Stimulated activated CD8-positive, alpha-beta memory T cell treated with anti-CD3 and anti-CD28 coated beads, Interleukin-7, amount 100 ng/mL, for 48 hours (primary cell): ENCODE measurements at places on chromosomes 6 and 20.

GRCh38 chr6:52735071-52735470, 28.2 kb downstream of the GSTA2 start:
- DNase-seq: no peak

DNA sequence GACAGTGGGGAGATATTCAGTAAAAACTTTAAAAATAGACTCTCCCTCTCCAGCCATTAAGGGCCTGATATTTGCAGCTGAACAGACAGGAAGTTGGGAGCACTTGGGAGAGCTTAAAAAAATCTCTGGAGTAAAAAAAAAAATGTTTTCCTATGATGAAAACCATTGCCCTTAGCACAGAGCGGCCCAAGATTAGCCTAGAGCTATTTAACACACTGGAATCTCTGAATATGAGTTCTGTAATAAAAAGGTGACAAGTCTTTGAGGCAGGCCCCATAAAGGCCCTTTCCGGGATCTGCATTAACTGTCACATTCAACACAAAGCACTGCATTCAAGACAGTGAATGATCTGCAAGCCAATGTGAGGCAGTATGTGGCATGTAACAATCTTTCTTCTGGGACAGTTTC, 393.7 kb downstream of the ZFAND3 start:
- no peak for DNase-seq

DNA sequence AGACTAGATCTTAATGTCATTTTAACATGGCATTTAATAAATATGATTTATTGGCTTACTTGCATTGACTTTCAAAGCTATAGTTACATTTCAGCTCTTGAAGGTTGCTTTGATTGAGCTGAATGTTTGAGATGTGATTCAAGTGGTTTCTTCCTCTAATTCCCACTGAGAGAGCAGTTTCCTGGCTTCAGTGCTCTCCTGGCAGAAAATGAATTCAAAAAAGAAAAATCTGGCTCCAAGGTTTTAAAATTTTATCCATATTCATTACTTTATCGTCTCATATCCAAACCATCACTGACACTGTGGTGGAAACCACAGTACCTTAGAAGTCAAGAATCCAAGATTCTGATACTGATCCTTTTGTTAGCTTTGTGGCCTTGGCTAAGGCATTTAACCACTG, 263.1 kb upstream of the HSF2 start:
- no peak for DNase-seq

DNA sequence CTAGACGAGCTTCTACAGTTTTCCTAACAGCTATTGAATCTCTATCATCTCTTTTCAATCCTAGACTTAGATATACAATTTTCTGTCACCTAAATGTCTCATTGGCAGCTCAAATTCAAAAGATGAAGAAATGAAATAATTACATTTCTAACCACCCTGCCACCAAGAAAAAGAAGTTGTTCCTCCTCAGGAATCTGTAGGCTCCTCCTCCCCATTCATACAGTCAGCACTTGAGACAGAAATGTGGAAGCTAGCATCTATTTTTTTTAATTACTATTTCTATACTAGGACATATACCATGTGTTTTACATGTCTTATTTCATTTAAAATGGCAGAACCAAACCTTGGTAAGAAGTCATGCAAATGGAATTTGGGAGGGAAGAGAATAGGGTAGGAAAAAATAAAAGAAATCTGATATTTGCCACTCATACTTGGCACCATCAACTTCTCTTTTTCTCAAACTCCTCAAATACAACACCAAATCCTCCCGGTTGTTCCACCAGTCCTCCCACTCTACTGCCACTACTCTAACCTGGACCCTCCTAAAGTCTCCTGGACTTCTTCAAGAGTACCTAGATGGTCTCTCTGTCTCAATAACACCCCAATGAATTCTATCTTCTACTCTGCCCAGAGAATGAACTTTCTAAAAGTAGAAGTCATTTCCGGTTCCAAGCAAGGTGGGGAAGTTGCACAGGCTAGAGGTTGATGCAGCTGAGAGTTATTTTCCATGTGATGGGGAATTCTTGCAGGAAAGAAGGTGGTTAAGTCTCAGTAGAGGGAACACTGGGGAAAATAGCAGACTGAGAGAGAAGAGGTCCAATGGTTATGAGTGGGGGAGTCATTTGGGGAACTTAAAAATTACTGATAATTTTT, 54.1 kb downstream of the ATXN1 start:
- no peak for DNase-seq

GRCh38 chr6:48447251-48447650, 336.3 kb upstream of the PTCHD4 start:
- DNase-seq: no peak

- DNase-seq: no peak
Observed at GRCh38 chr6:19599796-19600464, 237.2 kb upstream of the ID4 start.
